ENCODE measurements at places on chromosomes 3 and 15.

DNA sequence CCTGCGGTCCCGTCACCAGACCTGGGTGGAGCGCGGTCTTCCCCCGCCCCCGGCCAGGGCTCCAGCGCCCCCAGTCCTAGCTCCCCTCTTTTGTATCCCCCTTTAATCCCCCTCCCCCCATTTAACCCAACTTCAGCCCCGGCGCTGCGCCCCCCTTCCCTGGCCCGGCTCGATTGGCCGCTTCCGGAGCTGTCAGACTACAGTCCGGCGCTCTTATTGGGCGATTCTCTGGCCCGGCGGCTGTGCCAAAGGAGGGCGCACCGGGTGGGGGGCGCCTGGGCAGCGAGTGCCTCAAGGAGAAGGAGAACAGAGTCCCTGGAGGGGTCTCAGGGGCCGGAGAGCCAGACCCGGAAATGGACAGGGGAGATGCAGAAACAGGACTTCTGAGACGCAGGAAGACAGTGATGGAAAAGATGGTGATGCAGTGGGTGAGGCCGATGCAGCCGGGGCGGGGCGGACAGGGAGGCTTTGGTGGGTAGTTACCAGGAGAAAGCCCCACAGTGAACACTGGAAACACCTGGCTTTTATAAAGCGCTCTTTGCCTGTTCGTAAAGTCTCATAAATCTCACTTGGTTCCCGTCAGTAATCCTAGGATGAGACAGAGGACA is 1.2 kb upstream of the ADCY5 start:
- peak; percentile 11 for DNase-seq

- no peak for DNase-seq
These were observed at the start of gene TNK2 for GRCh38 chr3:195907934-195908693. TSS of gene TNK2 (minus strand) at chr3:195908551. CDS start at chr3:195888588, 19,963 bp downstream.

GRCh38 chr15:34628577-34629152 is 45.2 kb upstream of the GOLGA8B start:
- DNase-seq = peak; percentile 31

DNA sequence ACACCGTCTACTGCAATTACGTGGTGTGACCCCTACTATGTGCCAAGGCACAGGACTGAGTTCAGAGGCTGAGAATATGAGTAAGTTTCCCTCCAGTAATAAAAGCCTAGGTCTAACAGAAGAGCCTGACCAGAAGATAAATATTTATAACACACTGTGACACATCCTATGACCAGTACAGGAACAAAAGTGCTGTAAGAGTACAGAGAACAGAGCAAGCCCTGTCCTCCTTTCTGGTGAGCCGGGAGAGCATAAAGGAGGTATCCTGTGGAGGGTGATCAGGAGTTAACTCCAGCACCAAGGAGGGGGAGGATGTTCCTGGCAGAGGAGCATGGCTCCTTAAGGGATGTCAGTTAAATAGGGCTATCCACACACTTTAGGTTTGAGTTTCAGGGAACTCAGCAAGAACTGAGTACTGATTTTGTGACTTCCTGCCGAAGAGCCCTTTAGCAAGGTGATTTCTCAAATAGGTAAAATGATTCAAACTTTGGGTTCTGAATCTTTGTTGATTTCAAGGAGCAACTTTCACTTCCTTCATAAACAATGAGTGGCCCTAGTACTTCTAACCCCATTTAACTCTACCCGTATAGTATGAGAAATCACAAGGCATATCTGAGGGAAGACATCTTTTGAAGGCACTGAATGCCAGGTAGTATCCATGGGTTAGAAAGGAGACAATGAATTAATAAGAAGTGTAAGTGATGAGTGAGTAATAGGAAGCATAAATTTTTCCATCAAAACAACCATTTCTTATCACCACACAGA is 198.0 kb downstream of the THRB start:
- DNase-seq = no peak
